ENCODE measurements at places on chromosomes 12 and 14.

DNA sequence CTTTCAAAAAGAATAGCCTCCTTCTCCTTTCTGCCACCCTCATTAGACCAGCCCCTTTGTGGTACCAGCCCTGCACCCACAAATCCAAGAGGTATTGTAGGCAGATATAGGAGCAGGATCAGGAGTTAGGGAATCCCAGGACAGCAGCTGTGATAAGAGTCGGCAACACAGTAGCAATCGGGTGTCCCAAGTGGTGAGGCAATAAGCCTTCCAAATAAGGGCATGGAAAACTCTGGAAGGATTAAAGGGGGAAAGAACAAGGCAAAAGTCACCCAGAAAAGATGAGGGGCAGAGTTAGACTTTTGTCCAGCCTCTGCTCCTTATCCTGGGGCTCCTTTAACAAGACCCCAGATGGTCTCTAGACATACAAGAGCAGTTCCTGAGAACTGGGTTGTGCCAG is 204.2 kb downstream of the TBX5 start:
- DNase-seq: no peak

- no peak for DNase-seq
Observed at GRCh38 chr12:5694759-5695409, 250.2 kb downstream of the ANO2 start.

DNA sequence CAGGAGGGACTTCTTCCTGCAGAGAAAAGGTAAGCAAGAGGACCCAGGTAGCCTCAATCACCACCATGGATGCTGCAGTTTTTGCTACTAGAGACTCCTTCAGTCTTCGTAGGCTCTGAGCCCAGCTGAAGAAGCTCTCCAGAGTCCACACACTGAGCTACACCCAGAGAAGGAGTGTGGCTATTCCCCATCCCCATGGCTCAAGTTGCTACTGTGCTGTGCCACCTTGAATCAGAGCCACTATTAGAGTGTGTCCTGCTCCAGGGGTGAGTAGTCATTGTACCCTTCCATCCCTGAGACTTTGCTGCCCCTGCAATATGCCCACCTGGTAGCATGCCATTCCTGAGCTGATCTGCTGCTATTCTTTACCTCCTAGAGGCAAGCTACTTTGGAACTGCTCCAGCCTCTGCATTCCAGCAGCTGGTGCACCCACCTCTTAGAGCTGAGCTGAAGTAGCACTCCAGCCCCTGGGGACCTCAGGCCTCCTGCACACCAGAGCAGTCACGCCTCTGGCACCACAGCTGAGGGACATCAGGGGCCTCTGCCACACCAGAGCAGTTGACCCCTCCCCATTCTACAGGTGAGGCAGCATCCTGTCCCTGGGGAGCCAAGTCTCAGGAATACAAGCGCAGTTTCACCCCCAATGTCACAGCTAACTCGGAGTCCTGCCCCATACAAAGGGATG is 213.0 kb downstream of the TRHDE start:
- DNase-seq: no peak

- DNase-seq: no peak
Observed at GRCh38 chr12:75587340-75588106, 76.1 kb upstream of the KRR1 start.

DNA sequence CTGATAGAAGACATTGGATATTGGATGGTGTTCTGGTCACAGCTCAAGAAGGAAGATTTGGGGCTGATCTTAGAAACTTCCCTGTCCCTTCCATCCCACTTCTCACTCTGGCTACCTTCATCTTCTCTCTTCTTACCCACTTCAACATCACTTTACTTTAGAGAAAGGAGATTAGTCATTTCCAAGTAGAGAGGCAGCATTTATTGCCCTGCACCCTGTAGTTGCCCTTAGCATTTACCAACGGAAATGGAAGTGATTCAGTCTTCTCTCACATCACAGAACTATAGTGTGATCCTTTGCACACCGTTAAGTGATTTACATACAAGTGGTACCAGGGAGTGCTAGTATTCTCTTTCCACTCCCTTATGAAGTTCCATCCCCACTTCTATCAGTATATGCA is 52.4 kb downstream of the PHLDA1 start:
- peak; percentile 33 for DNase-seq

DNA sequence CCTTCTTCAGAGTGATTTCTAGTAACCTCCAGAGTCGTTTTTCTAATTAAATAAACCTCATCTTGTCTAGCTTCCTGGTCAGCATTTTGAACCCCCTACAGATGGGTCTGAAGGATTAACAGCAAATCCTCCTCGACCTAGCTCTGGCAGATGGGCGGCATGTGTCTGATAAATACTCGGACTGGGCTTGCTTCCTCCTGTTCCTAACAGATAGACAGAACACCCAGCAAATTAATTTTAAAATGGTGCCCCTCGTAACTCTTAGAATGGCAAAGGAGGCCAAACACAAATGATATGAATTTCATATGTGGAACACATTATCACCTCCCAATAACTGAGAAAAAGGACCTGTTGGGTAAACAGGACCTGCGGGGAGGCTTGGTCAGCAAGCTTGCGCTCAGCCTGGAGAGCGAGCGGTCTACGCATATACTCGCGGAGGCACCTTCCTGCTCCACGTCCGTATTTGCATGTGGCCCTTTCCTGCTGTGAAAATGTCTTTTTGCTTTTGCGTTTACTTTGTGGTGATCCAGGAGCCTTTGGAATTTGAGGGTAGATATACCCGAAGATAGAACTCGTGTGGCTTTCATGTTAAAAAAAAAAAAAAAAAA is 79.6 kb downstream of the OTX2 start:
- no peak for DNase-seq

All from stimulated activated naive CD8-positive, alpha-beta T cell treated with anti-CD3 and anti-CD28 coated beads, Interleukin-15, amount 100 ng/mL, for 72 hours (primary cell).